ENCODE measurements at places on chromosomes 3 and 15. TPM values are rescaled to one million over a fixed set of nuclear protein-coding genes. Genes with fewer than 3 reads are reported as not detected.

The WDR72 gene
- total RNA-seq, result not detected

The GOLGA8T gene
- not detected for total RNA-seq

The GASK1A gene
- 11.5 TPM for total RNA-seq

The CP gene
- total RNA-seq, result 2.3 TPM

The TUSC7 gene
- total RNA-seq, result not detected

The TMEM40 gene
- total RNA-seq, result not detected

DNA sequence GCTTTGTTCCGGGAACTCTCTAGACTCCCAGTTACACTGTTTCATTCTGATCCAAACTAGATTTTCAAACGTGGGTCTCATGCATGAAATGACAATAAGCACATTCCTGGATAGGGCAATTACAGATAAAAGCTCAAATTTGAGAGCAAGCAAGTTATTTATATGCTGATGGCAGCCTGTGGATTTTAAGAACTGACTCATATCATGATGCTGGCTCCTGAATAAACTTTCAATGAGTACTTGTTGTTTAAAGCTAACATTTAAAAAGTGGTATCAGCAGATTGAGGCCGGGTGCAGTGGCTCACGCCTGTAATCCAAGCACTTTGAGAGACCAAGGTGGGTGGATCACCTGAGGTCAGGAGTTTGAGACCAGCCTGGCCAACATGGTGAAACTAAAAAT is 66.6 kb downstream of the LEO1 start:
- no peak for ATAC-seq

GRCh38 chr3:172159962-172160538 is 120.7 kb downstream of the FNDC3B start:
- peak; percentile 28 for ATAC-seq

DNA sequence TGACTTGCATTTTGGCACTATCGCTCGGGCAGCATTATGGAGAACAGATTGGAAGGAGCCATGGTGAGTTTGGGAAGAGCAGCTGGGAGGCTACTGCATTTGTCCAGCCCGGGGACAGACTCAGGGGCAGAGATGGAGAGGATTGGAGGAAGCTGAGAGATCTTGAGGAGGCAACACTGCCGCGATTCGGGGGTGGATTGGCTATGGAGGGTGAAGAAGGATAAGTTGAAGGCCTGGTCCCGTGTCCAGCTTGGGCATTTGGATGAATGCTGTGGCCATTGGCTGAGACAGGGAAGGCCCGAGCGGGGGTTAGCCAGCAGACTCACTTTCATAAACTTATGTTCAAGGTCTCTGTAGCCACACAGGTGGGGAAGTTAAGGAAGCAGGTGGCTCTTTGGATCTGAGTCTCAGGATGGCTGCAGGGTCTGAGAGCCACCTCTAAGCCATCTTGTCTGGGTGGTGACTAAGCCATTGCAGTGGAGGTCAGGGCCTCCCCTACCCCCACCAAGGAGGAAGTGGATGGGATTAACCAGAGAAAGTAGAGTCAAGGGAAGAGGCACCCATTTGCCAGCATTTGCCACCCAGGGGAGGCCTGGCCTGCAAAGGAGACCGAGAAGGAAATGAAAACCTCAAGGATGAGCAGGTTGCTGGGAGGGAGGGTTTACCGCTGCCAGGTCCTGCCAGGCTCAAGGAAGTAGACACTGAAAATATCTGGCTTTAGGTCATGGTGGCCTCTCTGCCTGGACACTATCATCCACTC is 144.0 kb upstream of the TLE3 start:
- no peak for ATAC-seq

GRCh38 chr3:125186261-125186787 is 26.2 kb downstream of the SLC12A8 start:
- no peak for ATAC-seq

DNA sequence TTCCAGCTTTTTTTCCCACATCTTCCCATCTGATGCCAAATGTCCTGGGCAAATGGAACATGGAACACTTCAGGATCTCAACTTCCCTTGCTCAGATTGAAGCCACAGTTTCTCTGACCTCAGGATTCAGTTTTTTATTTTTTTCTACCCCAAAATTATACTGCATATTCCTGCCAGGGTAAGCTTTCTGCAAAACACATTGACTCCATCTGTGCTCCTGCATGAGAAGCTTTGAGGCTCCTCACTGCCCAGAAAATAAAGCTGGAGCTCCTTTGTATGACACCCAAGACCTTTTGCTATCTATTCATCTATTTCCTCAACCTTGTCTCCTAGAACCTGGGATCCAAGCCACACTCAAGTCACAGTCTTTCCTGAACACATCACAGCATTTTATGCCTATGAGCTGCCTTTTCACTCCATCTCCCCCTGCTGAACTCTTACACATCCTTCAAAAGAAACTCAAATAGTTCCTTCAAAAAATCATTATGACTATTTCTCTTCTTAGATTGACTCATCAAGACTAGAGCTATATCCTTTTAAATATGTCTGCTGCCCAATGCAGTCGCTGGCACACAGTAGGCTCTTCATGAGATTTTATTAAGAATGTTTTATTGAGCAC is 57.4 kb upstream of the PSMD6 start:
- no peak for ATAC-seq

DNA sequence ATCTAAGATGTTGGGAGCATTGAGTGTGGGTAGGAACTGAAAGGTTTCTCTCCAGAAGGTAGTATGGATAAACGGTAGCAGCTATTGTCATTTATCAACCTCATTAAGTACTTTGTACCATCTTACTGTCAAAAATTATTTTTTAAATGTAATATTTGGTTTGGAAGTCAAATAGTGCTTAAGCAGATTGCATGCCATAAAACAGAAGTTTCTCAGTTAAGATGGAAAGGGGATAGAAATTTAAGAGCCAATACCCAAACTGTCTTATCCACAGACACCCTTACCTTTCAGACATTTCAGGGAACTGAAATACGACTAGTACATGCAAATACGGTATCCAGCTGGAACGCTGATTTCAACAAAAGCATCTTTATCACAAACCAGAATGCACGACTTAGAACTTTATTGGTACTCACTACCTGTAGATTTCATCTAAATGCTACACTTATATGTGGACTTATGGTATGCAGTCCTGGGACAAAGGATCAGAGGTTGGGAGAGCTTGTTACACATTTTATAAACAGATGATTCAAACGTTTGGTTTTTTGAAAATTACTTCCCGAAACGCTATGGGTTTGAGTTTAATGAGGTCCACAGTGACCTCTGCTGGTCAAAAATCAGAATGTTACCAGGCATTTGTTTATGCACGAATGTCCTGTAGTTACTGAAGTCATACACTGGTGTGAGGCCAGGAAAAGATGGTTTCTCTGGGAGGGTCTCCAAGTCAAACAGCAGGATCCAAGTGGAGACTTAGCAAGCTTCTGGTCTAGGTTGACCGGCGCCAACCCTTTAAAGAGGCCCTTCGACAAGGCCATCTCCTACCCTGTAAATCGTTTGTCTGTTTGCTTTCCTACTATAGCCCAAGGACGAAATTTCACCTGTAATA is 45.7 kb upstream of the DUT start:
- ATAC-seq, result peak; percentile 83

- no peak for ATAC-seq
Measured at GRCh38 chr15:62533687-62534086, 368.6 kb upstream of the C2CD4B start.

DNA sequence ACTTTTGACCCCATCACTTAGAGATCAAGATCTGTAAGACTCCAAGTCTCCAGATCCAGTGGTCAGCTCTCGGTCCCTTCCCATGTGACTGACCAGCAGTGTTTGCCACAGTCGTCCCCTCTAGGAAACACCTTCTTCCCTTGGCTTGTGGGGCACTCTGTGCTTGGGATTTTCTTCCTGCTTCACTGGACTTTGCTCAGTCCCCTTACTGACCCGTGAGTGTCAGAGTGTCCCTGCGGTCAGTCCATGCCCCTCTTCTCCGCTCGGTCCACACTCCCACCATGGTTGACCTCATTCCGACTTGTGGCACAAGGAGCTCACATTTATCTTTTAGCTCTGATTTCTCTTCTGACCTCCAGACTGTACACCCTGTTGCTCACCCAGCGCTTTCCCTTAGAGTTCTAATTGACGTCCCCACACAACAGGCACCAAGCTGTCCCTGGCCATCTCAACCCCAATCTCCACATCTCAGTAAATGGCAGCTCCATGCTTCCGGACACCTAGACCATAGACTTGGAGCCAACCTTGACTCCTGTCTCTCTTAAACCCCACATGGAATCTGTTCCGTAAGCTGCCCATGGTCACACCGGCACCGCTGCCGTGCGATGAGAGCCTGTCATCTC is 67.9 kb downstream of the APBA2 start:
- no peak for ATAC-seq

DNA sequence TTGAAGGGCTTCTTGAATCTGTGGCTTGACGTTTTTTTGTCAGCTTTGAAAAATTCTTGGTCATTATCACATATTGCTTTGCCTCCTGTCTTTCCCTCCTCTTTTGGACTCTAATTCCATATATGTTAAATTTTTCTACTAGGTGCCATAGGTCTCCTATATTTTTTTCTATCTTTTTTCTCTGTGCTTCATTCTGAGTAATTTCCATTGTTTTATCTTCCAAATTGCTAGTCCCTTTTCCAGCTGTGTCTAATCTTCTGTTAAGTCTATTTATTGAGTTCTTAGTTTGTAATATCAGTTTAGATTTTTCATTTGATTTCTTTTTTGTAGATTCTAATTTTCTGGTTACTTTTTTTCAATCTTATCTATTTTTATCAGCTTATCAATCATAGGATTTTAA is 53.7 kb downstream of the CHST2 start:
- ATAC-seq, result no peak

DNA sequence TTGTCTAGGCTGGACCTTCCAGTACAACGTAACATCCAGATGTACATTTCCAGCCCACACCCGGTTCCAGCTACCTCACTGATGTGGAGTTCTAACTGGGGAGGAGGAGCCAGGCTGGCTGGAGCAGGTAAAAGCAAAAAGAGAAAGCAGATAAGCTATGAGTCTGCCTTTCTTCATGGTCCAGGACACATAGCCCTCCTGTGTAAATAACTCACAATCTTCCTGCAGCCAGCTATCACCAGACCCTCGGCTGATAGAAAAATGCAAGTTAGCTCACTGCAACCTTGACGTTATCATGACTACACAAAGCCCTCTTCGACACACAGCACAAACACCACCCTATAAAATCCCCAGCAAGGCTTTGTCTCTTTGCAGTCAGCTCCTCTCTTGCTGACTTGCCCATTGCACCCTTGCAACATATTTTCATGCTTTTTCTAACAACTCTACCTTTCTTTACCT is 20.5 kb upstream of the ELP6 start:
- ATAC-seq, result no peak

DNA sequence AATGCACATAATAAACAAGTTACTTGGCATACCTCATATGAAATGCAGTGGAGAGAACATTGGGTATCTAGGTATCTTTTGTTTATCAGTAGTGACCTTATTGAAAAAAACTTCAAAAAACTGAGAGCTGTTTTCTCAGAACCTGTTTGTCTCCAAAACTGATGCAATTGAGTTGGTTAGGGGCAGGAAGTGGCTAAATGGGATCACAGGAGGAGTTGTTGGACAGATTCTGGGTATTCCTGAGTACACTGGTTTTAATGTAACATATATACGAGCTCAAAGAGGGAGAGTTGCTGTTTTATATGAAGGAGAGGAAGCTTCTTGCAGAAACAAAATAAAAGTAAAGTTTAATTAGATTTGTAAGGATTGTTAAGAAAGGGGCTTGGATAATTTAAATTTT is 159.5 kb downstream of the C3orf70 start:
- no peak for ATAC-seq

GRCh38 chr15:98609144-98609852 is 39.0 kb upstream of the IGF1R start:
- ATAC-seq, result no peak

DNA sequence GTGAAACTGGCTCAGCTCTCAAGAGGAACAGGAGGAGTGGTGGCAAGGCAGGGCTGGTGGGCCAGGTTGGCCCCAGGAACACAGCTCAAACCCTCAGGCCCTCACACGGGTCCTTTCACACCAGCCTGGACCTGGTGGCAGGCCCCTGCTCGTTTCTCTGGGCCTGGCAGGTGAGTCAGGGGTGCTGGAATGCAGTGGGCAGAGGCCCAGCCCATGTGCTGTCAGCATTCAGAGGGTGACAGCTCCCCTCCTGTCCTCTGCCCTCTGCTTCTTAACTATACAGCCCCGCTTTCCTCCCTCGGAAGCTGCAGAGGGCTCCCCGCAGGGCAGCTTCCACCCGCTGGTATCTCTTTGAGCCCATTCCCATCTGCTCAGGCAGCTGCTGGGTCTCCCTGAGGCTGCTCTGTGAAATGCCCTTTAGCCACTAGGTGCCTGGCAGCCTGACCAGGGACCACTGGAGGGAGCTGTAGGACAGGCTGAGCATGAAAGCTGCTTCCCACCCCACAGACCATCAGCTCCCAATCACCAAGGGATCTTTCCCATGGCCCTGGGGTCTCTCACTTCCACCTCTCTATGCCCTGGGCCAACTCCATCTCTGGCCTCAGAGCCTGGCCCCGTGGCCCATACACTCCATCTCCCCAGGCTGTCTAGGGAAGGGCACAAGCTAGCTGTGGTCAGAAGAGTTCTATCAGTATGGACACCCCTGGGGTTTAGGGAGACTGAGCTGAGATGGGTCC is 24.8 kb downstream of the SHF start:
- peak; percentile 61 for ATAC-seq

- no peak for ATAC-seq
Measured at GRCh38 chr3:34070831-34071585, 272.6 kb downstream of the PDCD6IP start.

DNA sequence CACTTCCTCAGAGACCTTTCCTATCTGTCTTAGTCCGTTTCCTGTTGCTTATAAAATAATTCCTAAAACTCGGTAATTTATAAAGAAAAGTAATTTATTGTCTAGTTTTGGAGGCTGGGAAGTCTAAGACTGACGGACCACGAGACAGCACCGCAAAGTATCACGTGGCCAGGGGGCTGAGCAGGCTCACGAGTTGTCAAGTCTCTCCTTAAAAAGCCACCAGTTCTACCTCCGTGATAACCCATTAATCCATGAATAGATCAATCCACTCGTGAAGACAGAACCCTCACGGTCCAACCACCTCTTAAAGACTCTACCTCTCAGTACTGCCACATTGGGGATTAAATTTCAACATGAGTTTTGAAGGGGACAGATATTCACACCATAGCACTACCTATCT is 821 bp downstream of the LINS1 start:
- ATAC-seq, result no peak

GRCh38 chr15:45187894-45188830 is at the start of gene SHF:
TSS of gene SHF (minus strand) at chr15:45187966. CDS start at chr15:45187951, 15 bp downstream.
- peak; percentile 79 for ATAC-seq

DNA sequence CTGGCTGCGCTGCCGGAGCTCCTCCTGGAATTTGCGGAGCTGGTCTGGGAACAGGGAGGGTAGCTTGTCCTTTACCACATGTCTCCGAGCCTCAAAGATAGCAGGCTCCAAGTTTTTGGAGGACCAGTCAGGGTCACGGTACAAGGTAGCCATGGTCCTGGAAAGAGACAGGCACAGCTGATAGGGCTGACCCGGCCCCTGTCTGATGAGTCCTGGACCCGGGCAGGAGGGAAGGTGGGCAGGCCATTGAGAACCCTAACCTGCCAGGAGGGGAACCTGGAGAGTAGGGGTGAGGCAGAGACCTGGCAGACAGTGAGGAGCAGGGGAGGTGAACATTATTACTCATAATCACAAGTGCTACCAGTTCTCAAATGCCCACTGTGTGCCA is 20.4 kb upstream of the EHD4 start:
- no peak for ATAC-seq

- no peak for ATAC-seq
Measured at GRCh38 chr3:148226246-148226645, 471.5 kb upstream of the AGTR1 start.

GRCh38 chr3:36393563-36393962 is 13.3 kb downstream of the STAC start:
- ATAC-seq, result no peak

All from gastroesophageal sphincter (tissue), 4 donors.